Activated CD4-positive, alpha-beta T cell treated with anti-CD3 and anti-CD28 coated beads, Interleukin-2, amount 50 U/mL, for 4 hours (primary cell): ENCODE measurements at places on chromosomes 4 and X.

DNA sequence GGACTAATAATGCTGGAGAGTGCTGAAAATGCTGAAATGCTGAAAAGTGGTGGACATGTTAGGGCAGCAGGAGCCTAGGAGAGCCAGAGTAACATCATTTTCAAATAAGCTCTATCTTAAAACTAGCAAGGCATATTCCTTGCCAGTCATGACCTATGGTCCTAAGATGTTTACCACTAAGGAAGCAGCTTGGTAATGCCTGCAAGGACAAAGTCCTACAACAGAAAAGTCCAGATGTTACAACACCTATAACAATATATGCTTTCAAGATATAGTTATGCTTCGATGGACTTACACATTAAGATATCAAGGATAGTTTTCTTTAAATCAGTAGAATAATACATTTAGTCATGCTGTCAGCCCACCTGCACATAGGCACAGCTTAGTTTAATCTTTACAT is 4.5 kb upstream of the ADH4 start:
- no peak for DNase-seq

GRCh38 chr4:52648836-52649235 is 10.3 kb downstream of the USP46 start:
- DNase-seq = no peak

- DNase-seq = no peak
Measured at GRCh38 chr4:28369499-28369898, 1508.9 kb downstream of the STIM2 start.

GRCh38 chr4:186304866-186305505 is 39.0 kb downstream of the F11 start:
- DNase-seq = no peak

- no peak for DNase-seq
Measured at GRCh38 chr4:39464886-39465501, 6.1 kb downstream of the LIAS start.

- DNase-seq = no peak
Measured at GRCh38 chrX:153782313-153782712, 1.5 kb downstream of the SRPK3 start.

- no peak for DNase-seq
Measured at GRCh38 chr4:125520258-125520990, 205.7 kb downstream of the FAT4 start.

DNA sequence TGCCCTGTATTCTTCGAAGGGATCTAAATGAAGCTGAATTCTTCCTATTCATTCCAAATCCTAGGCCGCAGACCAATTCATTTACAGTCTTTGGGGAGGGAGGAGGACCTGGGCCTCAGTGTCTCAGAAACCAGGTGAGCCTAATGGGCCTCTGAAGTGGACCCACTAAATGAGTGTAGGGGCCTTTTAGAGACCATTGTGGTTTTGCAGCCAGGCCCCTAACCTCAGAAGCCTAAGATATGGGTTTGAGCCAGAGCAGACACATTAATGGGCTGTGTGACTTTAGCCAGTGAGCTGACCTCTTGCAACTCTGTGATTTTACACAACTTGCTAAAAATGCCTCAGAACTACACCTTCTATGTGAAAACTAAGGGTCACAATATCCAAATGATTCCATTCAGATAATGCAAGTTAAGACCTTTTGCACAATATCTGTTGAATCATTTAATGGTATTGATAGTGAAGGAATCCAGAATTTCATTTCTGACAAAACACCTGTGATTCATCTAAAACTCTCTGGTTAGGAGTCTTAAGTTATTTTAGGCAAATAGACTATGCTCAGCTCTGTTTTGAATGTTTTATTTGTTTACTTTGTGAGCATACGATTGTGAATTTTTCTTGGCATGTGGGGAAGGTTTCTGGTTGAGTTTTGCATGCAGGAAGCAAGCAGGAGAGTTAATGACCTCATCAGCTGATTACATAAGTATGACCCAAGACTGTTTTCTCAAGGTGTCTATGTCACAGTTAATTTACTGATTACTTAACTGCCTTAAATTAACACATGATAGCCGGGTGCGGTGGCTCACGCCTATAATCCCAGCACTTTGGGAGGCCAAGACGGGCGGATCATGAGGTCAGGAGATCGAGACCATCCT is 75.0 kb downstream of the EVC start:
- DNase-seq = no peak
